Posterior cingulate gyrus (tissue), 11 donors: ENCODE measurements at places on chromosomes 7 and 10.

- no peak for DNase-seq
Observed at GRCh38 chr10:71547876-71548846, 151.4 kb downstream of the CDH23 start.

GRCh38 chr7:21829731-21830130, 116.0 kb downstream of the CDCA7L start:
- DNase-seq = no peak

- DNase-seq = no peak
Observed at GRCh38 chr7:38561166-38561565, 70.0 kb downstream of the AMPH start.

GRCh38 chr10:73075829-73076228, 20.8 kb downstream of the P4HA1 start:
- DNase-seq = no peak

DNA sequence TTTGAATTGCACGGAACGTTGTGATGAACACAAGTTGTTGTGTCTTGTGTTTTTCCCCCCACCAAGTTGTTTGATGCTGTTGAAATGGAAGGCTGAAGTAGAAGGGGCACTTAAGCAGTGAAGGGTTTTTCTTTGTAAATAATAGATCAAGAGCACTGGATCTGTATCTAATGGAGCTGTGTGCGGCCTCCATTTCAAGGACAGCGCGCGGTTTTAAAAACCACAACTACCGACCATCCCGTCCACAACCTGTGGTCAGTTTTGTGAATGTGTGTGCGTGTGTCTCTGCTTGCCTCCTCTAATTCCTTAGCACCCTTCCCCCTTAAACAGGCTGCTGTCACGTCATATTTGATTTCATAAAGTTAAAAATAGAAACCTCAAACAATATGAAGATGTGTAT, 165.5 kb downstream of the TCF7L2 start:
- DNase-seq = no peak

DNA sequence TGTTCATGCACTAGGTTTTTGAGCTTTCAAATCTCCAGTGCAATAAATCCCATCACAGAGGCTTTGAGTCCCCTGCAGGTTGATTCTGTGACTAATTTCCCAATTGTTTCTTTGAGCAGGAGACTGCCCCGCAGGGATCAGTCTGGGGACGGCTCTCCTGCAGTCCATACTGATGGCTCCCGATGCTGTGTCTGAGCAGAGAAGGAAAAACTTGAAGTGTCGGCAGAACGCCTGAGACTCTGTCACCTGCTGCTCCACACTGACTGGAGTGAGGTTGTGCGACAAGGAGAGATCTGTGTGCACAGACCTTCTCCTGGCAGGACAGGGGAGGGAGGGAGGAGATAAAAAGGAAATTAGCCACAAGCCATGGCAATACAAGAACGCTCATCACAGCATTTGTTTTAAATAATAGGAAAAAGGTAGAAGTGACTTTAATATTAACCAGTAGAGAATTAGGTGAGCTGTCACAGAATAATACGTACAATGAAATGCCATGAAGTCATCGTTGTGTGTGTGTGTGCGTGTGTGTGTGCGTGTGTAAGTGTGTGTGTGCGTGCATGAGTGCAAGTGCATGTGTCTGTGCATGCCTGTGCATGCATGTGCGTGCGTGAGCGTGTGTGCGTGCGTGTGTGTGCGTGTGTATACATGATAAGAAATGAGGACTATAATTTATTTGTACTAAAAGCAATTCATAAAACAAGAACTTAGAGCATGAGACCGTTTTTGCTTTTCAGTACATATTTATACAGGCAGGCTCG, 38.2 kb downstream of the HTR5A start:
- no peak for DNase-seq

- no peak for DNase-seq
Observed at GRCh38 chr10:15570738-15571339, 148.9 kb downstream of the ITGA8 start.

DNA sequence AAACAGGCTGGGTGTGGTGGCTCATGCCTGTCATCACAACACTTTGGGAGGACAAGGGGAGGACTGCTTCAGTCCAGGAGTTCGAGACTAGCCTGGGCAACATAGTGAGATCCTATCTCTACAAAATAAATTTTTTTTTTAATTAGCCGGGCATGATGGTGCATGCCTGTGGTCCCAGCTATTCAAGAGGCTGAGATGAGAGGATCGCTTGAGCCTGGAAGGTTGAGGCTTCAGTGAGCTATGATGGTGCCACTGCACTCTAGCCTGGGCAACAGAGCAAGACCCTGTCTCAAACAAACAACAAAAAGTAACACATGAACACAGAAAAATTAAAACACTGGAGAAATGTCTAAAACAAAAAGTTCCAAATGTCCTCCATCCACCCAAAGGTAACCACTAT, 22.9 kb downstream of the PIK3AP1 start:
- DNase-seq = no peak

DNA sequence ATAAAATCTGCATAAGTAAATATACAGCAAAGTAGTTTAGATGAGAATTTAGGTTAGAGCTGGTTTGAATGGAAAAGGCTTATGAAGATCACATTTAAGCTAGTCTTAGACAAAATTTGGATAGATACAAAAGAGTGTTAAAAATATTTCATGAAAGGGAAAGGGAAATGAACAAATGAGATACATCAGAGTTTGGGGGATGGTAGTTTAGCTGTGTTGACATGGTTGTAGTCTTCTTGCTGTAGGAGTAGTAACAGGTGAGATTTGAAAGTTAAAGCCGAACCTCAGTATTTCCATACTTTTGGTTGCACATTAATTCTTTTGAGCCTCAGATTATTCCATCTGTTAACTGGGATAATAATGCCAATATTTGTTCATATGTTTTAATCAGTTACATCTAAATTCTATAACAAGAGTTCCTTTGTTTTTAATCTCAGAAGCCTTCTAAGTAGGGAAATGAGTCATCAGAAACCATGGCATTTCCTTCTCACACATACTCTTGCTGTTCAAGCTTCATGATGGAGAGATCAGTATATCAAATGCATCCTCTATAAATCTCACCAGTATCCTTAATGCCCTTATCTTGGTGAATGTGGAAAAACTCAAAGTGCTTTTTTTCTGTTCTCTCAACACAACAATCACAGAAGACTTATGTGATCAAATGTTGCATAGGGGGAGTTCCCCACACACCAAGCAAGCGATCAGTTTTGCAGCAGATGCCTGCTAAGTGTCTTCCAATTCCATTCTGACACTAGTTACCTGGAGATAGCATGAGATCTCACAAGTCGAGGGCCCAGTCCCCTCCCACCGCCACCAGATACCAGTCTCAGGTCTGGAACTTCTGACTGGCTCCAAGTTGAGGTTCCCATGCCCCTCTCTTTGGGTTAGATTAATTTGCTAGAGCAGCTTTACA, 84.7 kb downstream of the MAPK8 start:
- DNase-seq = no peak

DNA sequence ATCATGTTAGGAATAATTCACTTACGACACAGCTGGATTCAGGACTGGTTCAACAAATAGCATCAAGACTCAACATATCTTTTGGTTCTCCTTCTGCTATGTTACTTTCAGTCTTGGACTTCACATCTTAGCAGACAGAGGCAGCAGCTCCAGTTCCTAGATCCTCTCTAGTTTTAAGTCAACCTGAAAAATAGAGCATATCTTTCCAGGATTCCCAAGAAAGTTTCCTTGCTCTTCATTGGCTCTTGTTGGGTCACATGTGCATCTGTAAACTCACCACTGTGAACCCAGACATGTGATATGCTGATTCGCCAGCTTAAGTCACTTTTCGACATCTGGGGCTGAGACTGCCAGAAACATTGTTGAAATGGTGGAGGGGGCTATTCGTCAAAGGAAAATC, 210.1 kb upstream of the KMT2E start:
- DNase-seq = no peak

- no peak for DNase-seq
Observed at GRCh38 chr7:130554481-130554880, 62.6 kb downstream of the MEST start.

- no peak for DNase-seq
Observed at GRCh38 chr10:11330383-11331045, 280.9 kb downstream of the USP6NL start.

DNA sequence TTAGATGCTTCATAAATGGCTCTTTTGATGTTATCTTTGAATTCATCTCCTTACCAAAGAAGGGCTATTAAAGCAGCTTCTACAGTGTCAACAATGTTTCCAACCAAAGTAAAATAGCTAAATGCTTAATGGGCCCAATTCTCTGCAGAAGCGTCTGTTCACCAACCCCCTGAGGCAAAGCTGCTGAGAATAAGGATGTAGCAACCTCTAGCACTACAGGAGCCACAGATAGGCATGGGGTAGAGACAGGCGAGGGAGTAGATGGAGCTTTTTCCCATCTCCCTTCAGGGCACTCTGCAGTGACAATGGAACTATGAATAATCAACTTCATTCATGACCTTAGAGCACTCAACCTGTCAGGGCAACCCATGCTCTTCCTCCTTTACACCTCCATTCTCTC, 134.1 kb downstream of the FZD1 start:
- DNase-seq = no peak

- no peak for DNase-seq
Observed at GRCh38 chr7:138843632-138844580, 45.9 kb upstream of the ATP6V0A4 start.

DNA sequence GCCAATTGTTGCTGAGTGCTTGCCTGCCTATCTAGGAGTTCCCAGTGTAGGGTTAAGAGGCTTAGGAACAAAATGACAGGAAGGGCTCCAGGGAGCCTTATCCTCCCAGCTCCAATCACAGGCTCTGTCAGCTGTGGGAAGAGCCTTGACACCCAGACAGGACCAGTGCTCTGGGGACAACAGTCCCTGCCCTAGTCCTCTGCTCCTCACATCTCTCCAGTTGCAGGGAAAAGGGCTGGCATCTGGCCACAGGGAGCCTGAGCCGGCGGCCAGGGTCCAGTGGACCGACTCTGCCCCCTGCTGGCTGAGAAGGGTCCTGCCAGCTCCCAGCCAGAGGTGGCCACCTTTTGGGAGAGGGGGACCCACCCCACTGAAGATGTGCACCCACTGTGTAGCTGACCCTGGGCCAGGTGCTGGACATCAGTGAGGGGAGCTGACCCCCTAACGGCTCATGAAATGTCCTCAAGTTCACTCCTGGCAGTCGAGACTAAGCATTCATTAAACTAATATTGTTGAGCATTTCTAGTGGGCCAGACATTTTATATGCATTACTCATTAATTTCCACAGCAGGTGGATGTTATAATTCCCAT, 17.6 kb downstream of the DNAJB12 start:
- DNase-seq = peak; percentile 95
